ENCODE measurements at places on chromosomes 5 and 9.

- DNase-seq: no peak
Measured at GRCh38 chr9:121297389-121297788, 29.4 kb downstream of the GSN start.

GRCh38 chr9:89864257-89864656 lies 259.4 kb downstream of the GADD45G start:
- DNase-seq: no peak

GRCh38 chr9:2127486-2127885 lies 112.3 kb downstream of the SMARCA2 start:
- DNase-seq: no peak

- DNase-seq: no peak
Measured at GRCh38 chr9:133496861-133497842, 18.3 kb upstream of the SLC2A6 start.

DNA sequence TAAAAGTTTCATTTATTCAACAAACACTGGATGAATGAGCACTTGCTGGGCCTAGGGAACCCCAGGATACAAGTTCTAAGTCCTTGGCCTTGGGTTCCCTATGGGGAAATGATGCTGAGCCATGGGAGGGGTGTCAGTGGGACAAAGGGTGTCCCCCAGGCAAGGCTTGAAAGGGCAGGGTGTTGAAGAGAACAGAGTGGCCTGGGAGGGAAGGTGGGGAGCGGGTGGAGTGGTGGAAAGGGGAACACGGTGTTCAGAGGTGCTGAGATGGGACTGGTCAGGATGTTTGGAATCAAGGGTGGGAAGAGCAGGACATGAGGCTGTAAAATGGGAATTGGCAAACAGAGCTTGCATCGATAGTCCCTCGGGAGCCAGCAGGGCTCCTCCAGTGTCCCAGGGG lies 61.8 kb downstream of the PPARGC1B start:
- DNase-seq: no peak

- no peak for DNase-seq
Measured at GRCh38 chr9:6098431-6098830, 83.0 kb upstream of the RANBP6 start.

- no peak for DNase-seq
Measured at GRCh38 chr5:53276825-53277224, 167.3 kb upstream of the MOCS2 start.

DNA sequence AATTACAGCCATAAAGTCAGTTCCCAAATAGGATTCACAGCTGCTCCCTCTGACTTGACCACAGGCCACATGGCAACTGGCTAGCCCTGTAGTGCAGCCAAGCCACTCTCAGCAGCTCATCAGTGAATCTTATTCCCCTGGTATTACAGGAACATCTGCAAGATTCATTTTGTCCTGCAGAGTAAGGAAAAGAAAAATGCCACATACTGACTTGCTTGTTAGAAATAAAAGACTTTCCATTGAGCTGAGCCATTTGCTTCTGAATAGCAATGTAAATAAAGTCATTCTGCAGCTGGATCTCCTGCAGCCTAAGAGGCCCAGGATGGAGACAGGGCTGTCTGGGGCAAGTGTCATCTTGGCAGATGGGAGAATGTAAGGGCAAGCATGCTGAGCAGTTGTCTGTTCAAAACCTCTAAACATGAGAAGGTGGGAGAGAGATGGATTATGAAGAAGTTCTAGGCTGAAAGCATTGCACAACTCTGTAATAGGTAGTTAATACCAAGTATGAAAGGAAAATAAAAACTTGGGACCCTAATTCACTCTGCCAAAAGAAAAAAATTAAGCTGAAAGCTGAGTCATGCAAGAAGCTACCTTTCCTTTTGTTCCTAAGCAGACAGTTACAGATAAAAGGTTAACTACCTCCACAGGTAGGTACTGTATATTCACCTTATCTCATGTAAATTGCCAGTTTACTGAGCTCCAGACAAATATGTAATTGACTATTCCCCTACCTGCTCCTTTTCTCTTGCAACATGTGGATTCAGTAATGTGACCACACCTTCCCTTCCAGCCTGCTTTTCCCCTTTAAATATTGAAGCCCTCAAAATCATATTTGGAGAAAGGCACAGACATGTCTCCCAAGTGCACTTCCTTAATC lies 244.4 kb upstream of the RAI14 start:
- no peak for DNase-seq

GRCh38 chr5:72379936-72380335 lies 59.8 kb downstream of the PTCD2 start:
- DNase-seq: no peak

GRCh38 chr5:118990582-118990981 lies 2.2 kb upstream of the DTWD2 start:
- no peak for DNase-seq

DNA sequence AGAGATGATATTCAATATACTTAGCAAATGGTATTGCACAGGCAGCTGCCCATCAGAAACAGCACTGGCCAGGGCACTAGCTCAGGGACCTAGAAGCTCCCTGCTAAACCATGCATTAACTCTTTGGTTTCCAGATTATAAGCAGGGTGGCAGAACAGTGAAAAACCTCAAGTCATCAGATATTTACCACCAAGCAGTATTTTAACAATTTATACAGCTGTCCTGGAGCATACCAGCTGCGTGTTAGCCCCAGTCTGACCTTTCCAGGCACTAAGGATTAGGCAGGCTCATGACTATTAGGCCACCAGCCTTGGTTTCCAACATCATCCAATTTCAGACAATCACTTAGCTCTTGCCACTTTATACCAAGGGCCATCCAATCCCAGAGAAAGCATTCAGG lies 326.5 kb downstream of the CAAP1 start:
- no peak for DNase-seq

DNA sequence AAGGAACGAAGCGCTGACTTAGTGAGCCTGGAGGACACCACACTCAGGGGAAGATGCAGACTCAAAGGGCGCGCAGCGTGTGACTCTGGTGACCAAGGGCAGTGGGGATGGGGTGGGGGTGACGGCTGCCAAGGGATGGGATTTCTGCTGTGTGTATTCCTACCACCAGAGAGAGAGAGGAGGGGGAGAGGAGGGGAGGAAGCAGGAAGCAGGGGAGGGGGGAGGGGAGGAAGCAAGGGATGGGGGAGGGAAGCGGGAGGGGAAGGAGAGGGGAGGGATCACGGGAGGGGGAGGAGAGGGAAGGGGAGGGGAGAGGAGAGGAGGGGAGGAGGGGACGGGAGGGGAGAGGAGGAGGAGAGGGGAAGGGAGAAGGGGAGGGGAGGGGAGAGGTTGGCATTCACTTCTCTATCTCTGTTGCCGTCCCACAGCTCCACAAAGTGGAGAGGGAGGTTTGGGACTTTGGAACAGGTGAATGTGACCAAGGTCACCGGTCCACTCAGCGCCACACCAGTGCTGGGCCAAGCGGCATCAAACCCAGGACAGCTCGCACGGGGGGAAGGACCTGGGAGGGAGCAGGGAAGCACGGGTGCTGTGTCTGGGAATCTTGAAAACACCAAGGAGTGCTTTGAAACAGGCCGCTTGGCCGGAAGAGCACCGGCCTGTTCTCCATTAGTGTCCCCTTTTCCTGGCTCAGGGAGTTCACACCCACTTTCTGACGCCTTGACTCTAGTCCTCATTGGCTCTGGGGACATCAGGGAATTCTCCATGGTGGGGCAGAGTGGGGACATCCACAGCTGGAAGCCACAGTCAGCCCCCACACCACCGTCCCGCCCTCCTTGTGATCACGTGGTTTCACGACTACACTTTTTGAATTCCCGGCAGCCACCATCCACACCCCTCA lies 77.4 kb downstream of the VAV2 start:
- DNase-seq: no peak

DNA sequence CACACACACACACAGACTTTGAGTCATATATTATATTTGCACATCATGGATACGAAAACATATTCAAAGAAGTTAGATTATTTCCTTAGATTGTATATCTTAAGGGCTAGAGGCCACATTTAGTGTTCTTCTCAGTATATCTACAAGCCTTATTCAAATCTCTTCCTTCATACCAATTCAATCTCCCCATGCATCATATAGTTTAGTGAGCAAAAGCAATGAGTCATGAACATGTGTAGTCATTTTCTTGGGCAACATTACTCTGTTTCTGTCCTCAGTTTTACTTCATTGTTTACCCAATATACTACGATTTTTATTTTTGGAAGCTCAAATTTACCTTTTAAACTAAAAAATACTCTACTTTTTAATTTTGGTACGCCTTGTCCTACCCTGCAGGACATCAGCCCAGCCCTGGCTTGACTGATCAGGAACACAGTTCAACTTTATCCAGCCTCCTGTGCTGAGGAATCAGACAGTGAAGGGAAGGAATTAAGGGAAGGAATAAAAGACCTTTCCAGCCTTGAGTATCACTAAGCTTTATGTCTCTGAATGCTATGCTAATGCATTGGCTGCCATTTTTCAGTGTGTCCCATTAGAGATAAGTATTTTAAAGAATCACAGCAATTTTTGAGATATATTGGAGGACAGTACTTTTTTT lies 101.7 kb upstream of the FST start:
- DNase-seq: no peak

DNA sequence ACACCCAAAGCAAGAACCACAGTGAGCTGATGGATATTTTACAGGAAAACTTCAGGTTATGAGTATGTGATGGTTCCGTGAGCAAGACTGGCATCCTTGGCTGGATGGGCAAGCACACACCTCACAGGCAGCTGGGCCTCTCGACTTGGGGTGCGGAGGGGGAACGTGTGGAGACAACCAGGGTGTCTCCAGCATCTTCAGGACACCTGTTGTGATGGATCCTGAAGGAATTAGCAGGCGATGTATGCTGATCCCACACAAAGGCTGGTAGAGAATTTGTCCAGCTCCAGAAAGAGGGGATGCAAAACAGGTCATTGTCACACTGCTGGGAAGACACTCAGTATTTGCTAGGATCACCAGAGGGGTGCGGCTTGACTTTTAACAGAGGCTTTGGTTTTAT lies 42.7 kb downstream of the SECISBP2 start:
- DNase-seq: no peak

- no peak for DNase-seq
Measured at GRCh38 chr9:121059998-121060636, 10.0 kb upstream of the C5 start.

- no peak for DNase-seq
Measured at GRCh38 chr9:78298046-78298765, 1.3 kb downstream of the PSAT1 start.

DNA sequence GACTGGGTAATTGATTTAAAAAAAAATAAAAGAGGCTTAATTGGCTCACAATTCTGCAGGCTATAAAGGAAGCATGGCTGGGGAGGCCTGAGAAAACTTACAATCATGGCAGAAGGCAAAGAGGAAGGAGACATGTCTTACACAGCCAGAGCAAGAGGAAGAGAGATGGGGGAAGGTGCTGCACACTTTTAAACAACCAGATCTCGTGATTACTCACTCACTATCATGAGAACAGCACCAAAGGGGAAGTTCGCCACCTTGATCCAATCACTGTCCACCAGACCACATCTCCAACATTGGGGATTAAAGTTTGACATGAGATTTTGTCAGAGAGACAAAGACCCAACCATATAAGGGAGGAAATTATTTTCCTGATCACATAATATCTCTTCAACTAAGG lies 138.8 kb upstream of the NR4A3 start:
- DNase-seq: no peak

GRCh38 chr9:121950441-121950840 lies 142.7 kb downstream of the TTLL11 start:
- no peak for DNase-seq

DNA sequence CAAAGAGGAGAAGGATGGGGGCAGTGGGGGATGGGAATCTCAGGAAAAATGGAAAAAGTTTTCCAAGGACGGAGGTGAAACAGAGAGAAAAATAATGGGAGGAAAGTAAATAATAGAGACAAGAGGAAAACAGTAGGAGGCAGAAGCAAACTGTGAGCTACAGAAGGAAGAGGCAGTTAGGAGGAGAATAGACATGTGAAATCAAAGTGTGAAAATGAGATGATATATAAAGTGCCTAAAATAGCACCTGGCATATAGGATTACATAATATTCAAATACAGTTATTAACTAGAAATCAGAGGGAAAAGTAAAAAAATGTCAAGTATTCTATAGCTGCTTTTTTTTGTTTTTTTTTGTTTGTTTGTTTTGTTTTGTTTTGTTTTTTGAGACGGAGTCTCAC lies 44.0 kb upstream of the PLIN2 start:
- no peak for DNase-seq

DNA sequence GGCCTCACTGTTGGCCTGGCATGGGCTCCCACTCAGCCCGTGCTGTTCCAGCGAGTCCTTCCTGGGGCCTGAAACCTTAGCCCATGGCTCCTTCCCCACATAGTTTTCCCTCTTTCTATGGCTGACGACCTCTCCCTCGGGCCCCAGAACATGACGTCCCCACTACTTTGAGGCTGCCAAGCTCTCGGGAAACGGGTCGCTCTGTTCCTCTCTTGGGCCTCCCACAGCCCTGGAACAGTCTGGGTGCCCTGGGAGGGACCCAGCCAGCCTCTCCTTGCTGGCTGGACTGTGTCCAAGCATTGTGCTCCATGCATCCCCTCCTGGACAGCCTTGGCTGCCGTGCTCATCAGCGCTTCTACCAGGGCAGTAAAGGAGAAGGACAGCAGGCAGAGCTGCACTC lies 118.3 kb downstream of the SYK start:
- DNase-seq: no peak

Measured in stimulated activated CD8-positive, alpha-beta memory T cell treated with anti-CD3 and anti-CD28 coated beads, Interleukin-12 subunit alpha, Interleukin-12 subunit beta, amount 100 ng/mL, for 1 hour (primary cell).